CD4-positive, alpha-beta T cell (primary cell): ENCODE measurements at places on chromosomes 11 and 22. TPM values are rescaled to one million over a fixed set of nuclear protein-coding genes. Genes with fewer than 3 reads are reported as not detected.

- no peak for DNase-seq
These were observed 41.2 kb upstream of the KCNQ1OT1 start for GRCh38 chr11:2741006-2741376.

DNA sequence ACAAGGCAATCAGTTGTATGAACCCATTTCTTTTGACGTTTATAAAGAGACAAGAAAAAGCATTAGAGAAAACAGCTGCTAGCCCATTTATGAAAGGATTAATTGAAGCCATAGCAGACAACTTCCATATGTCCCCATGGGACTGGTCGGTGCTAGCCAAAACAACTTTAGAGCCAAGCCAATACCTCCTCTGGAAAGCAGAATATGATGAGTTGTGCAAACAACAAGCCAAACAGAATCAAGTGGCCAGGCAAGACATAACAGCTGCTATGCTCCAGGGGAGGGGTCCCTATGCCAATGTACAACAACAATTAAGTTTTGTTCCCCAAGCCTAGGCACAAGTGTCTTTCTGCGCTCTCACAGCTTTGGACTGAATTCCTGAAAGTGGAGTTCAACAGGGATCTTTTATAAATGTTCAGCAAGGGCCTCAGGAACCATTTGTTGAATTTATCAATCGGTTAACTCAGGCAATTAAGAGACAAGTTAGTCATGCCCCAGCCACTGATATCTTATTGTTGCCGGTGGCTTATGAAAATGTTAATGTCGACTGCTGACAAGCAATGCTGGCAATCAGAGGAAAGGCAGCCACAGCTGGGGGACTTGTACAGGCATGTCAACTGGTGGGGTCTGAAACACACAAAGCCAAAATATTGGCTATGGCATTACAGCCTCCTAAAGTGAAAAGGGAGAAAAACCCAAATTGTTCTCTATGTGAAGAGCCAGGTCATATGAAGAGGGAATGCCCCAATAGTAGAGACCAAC is 1593.1 kb upstream of the TENM4 start:
- no peak for DNase-seq

GRCh38 chr11:26621132-26621531 is 49.1 kb upstream of the MUC15 start:
- DNase-seq = no peak

GRCh38 chr11:132131047-132131446 is 760.6 kb downstream of the NTM start:
- no peak for DNase-seq

GRCh38 chr11:120141768-120142423 is 4.0 kb upstream of the TRIM29 start:
- DNase-seq = no peak

SELENOM gene
- 82.4 TPM for total RNA-seq

CD3G gene
- 109 TPM for total RNA-seq

MYBPC3 gene
- not detected for total RNA-seq

PATE4 gene
- total RNA-seq = not detected

DNA sequence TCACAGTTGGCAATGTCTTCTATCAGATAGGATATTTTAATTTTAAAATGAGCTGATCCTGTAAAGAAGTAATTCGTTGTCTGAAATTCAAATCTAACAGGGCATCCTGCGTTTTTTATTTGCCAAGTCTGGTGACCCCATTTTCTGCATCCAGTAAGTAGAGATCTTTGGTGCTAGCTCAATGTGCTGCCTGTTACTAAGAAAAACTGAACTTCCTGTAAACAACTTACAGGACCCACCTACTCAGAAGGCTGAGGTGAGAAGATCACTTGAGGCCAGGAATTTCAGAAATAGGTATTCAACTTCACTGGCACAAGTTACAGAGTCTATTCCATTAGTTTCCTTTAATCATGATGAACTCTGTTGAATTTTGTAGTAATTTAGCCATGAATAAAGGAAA is 4.0 kb downstream of the ARL14EP start:
- no peak for DNase-seq

DNA sequence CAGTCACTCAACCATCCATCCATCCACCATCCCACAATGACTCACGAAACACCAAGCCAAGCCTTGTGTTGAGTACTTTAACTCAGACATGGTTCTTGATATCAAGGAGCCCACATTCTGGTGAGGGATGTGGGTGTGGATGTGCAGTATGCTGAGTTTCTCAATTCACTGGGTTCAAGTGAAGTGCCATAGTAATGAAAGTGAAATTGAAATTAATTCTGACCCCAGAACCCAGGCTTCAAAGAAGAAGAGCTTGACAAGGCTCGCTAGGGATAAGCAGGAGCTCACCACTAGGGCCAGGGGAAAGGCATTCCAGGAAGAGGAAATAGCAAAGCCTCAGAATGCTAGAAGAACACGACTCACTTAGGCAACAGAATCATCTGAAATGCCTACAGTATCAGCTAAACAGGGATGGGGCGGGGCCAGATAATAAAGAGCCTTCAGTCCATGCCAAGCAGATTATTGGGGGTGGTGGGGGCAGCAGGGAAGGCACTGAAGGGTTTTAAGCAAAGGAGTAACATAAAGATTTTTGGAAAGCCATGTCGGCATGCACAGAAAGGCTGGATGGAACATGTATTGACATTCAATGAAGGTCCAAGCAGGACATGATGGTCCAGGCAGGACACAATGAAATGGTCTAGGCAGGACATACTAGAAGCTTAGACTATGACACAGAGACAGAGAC is 37.2 kb downstream of the RTL6 start:
- no peak for DNase-seq

C11orf71 gene
- 7.6 TPM for total RNA-seq

GAB4 gene
- not detected for total RNA-seq
